Naive thymus-derived CD4-positive, alpha-beta T cell (primary cell): ENCODE measurements at places on chromosomes 5 and 9. TPM values are rescaled to one million over a fixed set of nuclear protein-coding genes. Genes with fewer than 3 reads are reported as not detected.

DNA sequence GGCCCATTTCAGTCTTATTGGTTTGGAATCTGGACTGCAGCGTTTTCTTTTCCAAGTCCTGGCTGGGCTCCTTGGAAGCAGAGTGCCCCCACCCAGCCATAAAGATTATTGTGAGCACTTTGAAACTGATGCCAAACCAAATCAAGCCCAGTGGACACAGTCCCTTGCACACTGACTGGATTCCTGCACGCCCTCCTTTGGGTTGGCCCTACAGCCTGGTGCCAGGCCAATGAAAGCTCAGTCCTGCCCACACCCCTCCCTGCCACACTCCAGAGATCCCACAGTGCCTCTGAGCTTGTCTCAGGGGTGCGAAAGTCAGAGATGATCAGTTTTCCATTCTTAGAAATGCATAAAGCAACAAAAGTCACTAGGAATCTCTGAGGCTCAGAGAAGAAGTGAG lies 181.9 kb downstream of the CETN3 start:
- DNase-seq: no peak

- DNase-seq: no peak
Measured at GRCh38 chr5:6475626-6476312, 27.1 kb downstream of the UBE2QL1 start.

DNA sequence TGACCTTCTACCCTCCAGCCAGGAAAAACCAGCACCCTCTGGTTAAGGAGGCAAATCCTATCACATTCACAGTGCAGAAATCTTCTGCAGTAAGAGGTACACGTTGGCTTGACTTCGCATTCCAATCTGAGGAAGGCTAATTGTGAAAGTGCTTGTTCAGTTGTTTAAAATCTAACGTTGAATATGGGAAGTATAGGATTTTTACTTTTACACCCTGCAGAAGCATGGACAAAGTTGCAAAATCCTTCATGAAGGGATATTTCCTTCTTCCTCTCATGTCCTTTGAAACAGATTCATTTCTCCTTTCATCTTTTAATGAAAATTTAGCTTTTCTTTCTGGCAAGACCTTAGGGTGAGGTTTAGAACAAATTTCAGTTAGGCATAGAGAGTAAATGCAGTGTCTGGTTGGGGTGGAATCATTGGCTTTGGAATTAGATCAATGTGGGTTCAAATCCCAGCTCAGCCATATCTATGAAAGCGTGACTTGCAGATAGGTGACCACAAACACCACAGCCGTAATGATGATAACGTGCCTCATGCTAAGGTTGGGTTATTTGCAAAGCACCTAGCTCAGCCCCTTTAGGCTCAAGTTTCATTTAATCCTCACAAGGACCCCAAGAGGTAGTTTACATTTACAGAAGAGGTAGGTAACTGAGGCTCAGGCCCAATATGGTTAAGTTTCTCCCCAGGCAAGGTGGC lies 42.2 kb upstream of the C5orf58 start:
- no peak for DNase-seq

DNA sequence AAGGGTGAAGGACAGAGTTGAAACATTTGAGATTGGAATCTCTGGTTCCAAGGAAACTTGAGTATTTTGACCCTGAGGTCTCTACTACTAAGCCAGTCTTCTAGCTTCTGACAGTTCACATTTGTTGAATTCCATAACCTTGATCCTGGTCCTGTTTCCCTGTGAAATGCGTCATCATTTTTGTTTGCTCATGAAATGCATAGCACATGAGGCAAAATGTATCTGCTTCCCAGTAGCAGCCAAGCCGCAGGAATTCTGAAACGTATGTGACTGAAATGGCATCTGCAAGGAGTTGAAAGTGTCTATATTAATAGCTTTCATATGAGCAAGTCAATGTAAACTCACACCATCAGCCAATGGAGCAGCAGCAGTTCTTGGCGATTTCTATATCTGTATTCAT lies 307.9 kb downstream of the CSNK1G3 start:
- DNase-seq: no peak

DNA sequence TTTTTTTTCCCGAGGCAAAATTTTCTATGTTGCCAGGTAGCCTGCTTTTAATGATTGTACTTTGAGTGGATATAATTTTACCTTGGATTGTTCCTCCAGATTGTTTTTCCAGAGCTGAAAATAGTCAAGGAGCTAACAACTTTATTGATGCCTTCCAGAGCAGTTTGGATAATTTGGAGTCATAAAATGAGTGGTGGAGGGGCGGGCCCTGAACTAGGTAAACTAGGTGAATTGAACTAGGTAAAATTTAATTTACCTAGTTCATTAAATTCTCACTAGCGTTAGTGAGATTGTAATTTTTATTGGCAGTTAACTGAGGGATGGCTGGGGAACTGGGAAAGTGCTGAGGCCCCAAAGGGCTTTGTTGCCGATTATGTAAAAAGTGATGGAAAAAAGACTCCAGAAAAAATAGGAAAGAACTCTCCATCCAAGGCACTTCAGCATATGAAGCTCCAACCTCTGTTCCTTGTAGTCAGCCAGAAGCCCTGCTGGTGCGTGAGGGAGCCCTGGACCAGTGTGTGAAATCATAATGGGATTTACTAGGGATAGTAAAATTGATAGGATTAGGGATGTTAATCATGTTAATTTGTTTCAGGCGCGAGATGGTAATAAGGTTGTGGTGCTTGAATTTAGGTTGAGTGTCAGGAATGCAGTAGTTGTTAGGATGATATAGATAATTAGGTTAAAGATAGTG lies 1.7 kb downstream of the DNAJC25 start:
- no peak for DNase-seq

GRCh38 chr5:178077751-178078150 lies 35.6 kb upstream of the N4BP3 start:
- no peak for DNase-seq

The COL27A1 gene
- total RNA-seq: 1.4 TPM

The LHX2 gene
- total RNA-seq: not detected
